ENCODE measurements at places on chromosomes 12 and 14.

DNA sequence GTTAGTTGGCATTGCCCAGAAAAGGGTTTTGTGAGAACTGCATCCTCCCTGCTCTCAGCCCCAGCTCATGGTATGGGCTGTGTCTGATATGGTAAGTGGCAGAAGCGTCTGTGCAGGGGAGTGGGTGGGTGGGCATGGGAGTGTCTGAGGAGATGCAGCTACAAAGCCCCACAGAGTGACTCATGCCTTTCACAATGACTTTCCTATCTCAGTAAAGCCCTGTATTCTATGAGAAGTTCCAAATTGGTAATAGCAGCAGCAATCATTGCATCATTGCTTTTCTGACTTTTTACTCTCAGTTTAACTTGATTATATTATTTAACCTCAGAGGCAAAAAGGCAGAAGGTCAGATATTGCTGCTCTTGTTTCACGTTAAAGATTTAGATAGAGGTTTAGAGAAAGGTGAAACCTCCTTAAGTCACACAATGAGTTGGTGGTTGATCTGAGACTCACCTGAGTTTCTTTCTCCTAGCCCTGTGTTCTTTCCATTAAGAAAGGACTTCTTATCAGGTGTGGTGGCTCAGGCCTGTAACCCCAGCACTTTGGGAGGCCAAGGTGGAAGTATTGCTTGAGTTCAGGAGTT, 171.7 kb downstream of the SLC5A8 start:
- no peak for DNase-seq

DNA sequence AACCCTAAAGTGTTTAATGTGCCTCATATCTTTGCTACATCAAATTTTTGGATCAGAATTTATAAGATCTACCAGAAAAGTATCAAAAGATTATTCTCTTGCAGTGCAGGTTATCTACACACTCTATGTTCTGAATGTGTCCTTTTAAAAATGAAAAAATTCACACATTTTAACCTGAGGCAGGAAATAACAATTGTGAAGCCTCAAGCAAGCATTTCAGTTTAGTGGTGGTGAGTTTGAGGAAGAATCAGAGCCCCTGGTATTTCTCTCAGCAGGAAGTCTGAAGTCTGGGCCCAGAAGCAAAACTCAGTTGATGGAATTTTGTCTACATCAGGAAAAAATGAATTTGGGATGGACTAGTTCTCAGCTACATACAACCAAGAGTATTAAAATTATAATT, 137.0 kb upstream of the PZP start:
- DNase-seq, result no peak

GRCh38 chr14:100573002-100573756, 14.0 kb downstream of the BEGAIN start:
- no peak for DNase-seq

DNA sequence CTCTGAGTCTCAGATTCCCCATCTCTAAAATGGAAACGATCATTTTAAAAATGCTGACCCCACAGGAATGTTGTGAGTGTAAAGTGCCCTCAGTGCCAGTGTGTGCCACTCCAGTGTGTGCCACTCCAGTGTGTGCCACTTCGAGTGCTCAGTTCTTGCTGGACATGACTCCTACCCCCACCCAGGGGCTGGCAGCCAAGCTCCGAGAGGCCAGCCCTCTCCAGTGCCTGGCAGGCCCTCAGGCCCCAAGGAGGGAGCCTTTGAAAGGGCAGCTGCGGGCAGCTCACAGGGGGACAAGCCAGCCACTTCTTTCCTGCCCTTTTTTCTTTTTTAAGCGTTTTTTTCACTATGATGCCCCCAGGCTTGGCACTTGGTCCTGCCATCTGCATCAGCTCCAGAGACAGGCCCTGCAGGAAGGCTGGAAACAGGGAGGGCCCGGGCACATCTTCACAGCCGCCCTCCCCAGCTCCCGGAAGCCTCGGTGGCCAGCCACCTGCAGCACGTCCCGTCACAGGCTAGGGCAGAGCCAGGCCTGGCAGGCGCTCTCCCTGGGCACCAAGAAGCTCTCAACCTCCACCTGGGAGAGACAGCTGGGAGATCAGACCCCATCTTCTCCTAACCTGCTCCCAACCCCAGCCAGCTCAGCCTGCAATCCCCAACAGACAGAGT, 29.8 kb downstream of the NCOR2 start:
- DNase-seq, result no peak

GRCh38 chr12:15629108-15629507, 160.1 kb downstream of the EPS8 start:
- DNase-seq, result no peak

DNA sequence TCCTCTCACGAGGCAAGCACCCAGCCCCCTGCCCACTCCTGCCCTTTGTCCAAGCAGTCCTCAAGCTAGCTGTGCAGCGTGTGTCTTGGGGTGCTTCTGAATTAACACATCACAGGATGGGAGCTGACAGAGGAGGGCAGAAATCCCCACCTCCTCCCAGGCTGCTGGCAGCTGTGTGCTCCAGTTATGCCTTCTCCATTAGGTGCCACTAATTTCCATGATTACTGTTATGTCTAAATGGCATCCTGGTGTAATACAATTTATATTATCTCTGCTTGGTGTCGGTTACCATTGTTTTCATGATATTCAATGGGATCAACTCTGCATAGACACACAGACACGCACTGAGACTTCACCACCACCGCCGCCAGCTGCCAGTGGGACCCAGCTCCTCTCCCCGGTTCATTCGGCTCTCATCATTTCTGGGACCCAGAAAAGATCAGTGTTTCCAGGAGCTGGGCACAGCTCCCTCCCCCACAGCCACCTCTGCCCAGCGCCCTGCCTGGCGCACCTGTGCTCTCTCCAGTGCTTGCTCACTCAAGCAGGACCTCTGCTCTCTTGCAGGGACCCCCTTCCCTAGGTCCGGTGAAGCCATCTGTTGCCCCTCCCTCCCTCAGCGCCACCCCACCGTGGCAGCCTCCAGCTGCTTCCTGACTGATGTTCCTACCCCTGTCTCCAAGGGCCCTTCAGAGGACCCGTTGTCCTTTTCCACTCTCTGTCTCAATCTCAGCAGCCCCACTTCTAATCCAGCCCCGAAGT, 167.5 kb upstream of the FKBP4 start:
- DNase-seq, result no peak

- no peak for DNase-seq
Observed at GRCh38 chr14:102822311-102822863, 45.1 kb downstream of the TRAF3 start.

DNA sequence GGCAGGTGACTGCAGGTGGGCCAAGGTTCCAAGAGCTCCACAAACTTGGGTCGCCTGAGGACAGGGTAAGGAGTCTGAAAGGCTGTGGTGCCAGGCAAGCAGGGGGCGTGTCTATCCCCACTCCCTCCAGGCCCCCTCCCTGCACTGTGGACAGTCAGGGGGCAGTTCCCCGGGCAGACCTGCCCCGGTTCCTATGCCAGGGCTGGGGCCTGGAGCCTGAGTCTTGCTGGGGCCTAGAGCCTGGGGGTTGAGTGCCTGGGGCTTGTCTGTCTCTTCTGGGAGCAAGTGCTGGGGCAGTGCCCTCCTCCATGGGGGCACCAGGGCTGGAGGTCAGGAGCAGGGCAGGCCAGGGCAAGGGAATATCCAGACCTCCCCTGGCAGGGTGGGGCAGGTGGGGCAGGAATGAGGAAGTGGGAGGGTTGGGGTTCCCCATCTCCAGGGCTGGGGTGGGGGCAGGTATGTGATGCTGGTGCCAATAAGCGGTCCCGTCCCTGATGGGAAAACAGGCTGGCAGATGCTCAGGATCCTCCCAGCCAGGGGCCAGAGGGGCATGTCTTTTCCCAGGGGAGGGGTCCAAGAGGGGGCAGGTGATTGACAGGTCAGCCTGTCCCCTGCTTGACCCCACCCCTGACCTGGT, 11.9 kb upstream of the TNFAIP2 start:
- DNase-seq, result no peak

- no peak for DNase-seq
Observed at GRCh38 chr12:70418101-70418500, 52.0 kb downstream of the KCNMB4 start.

DNA sequence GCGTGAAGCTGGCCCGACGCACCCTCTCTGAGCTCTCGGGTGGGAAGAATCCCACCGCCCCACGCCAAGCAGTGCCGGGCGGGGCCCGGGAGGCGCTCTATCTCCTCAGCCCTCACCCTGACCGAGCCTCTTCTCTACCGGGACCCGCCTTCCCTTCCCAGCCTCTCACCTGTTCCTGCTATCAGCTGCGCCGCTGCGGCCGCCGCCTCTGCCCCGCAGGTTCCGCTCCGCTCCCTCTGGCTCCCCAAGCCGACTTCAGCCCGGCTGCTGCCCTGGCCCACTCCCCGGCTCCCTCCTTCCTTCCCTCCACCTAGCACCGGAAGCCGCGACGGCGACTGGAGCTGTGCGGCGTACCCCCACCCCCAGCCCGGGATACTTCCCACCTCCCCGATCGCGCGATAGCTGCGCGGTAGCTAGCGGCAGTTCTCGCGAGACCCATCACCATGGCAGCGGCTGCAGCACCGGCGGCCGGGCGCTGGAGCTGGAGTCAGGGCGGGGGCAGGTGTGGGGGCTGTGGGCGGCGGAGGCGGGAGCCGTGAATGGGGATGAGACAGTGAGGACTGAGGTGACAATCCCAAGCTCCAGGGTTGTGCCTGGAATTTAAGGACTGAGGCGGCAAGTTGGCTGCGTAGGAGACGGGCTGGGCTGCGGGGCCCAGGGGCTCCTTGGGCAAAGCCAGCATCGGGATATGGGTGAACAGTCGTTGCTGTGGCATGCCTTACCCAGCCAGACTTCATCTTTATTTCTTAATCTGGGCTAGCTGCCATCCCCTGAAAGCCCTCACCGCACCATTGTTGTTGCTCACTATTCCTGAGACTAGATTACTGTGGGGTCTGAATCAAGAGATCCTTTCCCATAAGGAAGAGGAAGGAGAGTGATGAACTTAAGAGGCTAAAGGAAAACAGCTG, at the start of gene ARF3:
Gene ARF3, minus strand, starts transcription at position 347 of the 908 bp plus-strand sequence. CDS start 16,392 bp downstream, outside the sequence.
- DNase-seq, result no peak

DNA sequence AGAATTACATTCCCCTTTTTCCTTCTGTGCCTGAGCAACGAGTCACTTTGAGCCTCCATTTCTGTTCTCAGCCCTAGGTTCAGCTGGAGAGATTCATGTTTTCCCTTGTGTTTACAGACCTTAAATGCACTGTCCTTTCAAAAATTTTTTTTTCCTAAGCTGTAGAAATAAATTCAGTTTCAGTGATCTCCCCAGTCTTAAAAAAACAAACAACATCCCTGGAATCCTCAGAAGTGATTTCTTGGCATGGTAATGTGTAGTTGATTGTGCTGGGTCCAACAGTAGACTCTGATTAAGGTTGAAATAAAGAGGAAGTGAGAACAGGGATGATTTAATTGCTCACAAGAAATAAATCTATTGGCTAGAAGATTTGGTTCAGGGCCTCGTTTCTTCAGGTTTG, 89.3 kb downstream of the NTN4 start:
- DNase-seq, result no peak

- no peak for DNase-seq
Observed at GRCh38 chr12:1536817-1537216, 57.6 kb downstream of the FBXL14 start.

DNA sequence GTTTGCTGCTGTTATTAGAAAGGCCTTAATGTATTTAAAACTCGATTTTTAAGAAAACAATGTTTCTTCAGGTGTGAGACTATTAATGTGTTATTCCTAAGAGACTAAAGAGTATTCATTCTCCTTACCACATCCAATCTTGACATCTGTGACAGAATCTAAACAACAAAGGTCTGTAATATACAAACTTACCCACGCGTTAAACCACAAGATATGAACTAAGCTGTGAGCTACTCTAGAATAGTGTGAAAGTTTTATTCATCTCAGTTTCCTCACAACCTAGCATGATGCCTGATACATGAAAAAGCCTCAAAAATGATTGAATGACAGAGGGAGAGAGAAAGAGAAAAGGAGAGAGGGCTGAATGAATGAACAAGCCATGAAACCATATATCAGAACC, 117.3 kb upstream of the COCH start:
- no peak for DNase-seq

DNA sequence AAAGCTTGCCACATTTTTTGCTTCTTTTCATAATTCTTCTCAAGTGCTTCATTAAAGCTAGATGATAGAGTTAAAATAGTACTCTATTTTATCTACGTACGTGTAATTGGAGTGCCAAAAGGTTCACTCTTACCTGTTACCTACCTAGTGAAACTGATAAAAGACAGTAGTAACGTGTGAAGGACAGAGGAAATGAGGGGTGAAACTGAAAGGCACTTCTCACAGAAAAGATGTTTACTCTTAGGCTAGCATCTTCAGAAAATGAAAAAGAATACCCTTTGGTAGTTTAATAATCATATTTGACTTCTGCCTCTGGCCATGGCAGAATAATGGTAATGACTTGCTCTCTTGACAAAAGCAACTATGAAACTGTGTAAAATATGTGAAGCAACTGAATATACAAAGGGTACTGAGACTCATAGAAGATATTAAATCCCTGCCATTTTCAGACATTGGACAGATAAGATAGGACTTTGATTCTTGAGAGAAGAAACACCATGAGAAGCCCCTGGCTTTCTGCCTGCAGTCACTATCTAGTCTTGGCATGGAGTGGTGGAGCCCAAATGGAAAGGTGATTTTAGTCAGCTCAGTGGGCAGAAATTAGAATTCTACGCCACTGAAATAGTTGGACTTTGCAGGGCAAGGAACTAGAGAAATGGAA, 6.3 kb upstream of the EVL start:
- DNase-seq, result no peak

GRCh38 chr14:86884498-86884897, 1108.5 kb downstream of the GALC start:
- no peak for DNase-seq

DNA sequence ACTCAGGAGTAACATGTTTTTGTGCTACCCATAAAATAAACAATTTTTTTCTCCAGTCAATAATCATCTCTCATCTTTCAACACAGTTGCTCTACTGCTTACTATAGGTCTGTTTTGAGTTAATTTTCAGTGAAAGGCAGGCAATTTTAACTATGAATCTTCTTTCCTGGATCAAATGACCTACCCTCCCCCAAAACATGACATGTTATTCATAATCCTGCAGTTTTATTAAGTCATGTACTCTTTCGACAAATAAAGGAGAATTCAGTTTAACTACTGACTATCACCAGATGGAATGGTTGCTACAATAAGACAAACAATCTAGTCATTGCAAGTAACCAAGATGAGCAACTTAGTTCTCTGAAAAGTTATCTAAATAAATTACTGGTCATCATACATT, 106.0 kb upstream of the FAR2 start:
- DNase-seq, result no peak

DNA sequence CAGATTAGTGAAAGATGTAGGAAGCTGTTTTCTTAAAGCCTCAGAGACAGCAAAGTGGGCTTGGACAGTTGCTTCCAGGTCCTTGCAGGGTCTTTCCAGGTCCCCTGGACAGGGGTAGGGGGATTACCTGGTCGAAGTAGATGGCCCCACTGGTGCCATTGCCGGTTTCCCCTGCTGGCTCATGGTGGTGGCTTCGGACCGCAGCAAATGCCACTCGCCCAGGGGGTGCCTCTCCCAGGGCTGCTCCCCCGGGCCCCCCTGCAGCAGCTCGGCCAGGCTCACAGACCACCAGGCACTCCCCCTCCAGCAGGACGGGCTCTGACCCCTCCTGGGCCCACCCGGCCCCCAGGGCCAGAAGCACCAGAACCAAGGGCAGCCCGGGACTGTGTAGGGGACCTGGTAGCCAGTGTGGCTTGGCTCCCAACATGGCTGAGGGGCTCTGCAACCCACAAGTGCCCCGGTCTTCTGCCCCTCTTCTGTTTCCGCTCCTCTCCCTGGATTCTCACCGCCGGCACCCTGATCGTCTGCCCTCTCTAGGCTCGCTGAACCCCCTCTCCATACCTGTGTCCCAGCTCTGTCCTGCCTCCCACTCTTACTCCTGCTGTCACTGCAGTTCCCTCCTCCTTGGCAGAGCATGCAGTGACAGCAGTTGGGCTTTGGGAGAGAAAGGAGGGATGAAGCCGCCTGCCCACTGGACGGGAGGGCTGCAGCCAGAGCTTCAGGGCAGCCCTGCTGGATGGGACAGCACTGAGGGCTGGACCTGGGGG, 657 bp downstream of the CBLN3 start:
- no peak for DNase-seq
